Smooth muscle cell of bladder (primary cell): ENCODE measurements at places on chromosomes 12 and 14. TPM values are rescaled to one million over a fixed set of nuclear protein-coding genes. Genes with fewer than 3 reads are reported as not detected.

Gene STXBP6
- total RNA-seq = 7.3 and 8.5 TPM in 2 replicates

Gene PTPRR
- total RNA-seq = under 0.01 and 0.09 TPM in 2 replicates

Gene RTL1
- total RNA-seq = not detected in 2 replicates

Gene APEX1
- total RNA-seq = 58.3 and 88.6 TPM in 2 replicates

Gene COX8C
- not detected in 2 replicates for total RNA-seq
